HEK293T (cell line): ENCODE measurements at places on chromosomes 5 and 9.

GRCh38 chr5:39977066-39977655 lies 552.4 kb upstream of the DAB2 start:
- DNase-seq: no peak

- DNase-seq: no peak
Measured at GRCh38 chr9:104872656-104873488, 55.1 kb downstream of the ABCA1 start.

DNA sequence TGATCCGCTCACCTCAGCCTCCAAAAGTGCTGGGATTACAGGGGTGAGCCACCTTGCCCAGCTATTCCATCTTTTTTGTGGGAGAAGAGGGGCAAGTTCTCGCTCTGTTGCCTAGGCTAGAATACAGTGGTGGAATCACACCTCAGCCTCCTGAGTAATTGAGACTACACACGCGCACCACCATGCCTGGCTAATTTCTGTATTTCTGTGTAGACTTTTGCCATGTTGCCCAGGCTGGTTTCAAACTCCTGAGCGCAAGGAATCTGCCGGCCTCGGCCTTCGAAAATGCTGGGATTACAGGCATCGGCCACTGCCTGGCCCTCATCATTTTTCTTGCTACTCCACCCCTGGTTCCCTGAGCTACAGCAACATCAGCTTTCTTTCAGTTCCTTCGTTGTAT lies 2.8 kb upstream of the NOL6 start:
- DNase-seq: no peak

- DNase-seq: peak; percentile 77
Measured at GRCh38 chr5:171450423-171451331, 31.2 kb downstream of the FGF18 start.

- no peak for DNase-seq
Measured at GRCh38 chr5:57513785-57514184, 31.2 kb upstream of the ACTBL2 start.

DNA sequence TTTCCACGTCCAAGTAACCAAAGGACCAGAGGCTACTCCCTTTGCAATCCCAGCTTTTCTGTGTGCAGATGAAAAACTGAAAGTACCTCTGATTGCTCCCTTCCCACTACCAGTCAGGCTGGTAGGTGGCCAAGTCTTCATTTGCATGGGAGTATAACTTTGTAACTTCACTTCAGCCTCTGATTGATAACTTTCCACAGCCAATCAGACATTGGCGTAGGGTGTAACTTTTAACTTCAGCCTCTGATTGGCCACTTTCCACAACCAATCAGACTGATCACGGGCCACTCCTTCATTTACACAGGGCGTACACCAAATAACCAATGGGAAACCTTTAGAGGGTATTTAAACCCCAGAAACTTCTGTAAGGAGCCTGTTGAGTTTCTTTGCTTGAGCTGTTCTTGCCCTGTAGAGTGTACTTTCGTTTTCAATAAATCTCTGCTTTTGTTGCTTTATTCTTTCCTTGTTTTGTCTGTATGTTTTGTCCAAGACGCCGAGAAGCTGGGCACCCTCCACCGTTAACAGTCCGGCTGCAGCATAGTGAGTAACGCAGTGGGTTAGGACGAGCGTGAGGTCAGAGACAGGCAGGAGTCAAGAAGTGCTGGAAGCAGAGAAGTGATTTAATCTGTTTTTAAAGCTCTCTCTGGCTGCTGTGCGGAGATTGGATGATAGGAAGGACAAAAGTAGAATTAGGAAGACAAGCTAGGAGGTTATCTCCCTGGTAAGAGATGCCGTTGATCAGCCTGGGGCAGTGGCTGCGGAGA lies 3.5 kb upstream of the EXOSC2 start:
- DNase-seq: peak; percentile 73

- DNase-seq: no peak
Measured at GRCh38 chr9:86983249-86983619, 35.9 kb upstream of the GAS1 start.

DNA sequence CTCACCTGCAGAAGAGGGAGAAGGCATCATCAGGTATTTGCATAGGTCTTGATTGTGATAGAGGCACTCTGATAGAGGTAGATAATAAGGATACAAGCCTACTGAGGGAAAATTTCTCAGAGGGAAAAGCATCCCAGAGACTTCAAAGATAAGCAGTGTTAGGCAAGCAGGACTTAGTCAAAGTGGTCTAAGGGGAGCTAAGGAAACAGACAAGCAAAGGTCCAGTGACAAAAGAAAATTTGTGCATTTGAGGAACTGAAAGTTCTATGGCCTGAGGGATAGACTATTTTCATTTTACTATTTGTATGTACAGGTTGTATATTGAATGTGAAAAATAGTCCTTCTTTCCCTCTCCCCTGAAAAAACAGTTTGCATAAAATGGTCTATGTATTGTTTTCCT lies 27.4 kb downstream of the OXCT1 start:
- DNase-seq: no peak

DNA sequence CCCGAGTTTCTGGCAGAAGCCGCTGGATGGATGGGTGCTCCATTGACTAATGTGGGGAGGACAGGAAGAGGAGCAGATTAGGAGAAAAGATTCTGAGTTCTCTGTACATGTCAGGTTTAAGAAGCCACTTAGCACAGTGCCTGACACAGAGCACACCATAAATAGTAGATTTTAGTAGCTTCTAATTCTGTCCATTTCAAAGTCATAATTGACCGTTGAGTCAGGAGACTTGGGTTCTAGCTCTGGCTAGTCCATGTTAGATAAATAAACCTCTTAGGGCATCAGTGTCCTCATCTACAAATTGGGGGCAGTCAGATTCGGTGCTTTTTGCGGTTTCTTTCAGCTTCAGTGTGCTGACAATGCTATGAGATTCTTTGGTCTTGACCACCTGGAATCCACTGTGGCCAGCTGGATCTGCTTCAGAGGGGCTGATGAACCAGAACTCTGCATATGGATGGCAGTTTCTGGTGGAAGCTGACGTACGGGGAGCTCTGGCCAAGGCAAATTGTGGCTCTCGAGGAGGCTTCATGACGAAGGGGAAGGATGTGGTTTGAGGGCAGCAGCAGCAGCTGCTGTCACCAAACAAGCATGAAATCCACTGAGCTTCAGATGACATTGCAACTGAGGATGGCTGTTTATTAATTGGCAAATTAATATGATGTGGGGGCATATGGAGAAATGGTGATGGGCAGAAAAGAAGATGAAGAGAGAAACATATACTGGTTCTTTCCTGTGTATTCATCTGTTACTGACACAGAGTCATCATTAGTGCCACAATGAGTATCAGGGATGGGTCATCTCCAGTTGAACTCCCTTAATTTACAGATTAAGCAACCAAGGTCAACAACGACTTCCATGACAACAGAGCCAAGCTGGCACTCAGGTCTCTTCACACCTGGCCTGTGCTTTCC lies 134.4 kb downstream of the AOPEP start:
- no peak for DNase-seq

GRCh38 chr5:33657804-33658440 lies 217.2 kb downstream of the TARS1 start:
- DNase-seq: no peak

- no peak for DNase-seq
Measured at GRCh38 chr5:77176429-77176828, 34.1 kb upstream of the PDE8B start.

GRCh38 chr5:127418367-127418766 lies 99.1 kb upstream of the PRRC1 start:
- DNase-seq: no peak

DNA sequence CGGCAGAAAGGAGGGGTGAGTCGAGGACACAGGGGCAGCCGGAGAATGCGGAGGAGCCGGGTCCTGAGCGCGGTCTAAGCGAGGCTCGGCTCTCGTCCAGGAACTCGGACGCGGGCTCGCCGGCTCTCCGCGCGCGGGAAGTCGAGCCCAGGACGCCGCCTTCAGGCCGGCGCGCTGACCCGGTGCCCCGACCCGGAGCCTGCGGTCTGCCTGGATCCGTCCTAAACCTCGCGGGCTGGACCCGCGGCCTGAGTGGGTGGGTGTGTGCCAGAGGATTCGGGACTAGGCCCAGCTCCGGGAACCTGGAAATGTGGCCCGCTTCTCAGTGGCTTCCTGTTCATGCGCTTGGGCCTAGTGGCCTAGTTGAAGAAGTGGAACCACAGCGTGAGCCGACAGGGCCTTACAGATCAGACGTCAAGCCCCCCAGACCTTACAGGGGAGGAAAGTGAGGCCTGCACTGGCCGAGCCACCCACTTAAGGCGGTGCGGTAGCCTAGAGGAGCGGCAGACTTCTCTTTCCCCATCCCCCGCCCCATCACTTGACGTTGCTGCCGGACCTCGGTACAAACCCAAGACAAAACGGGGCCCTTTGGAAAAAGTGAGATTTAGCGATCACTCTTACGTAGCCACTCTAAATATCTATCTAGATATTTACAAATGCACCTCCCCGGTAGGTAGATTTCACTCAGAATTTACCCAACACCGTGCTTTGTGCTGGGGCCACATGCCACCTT lies 1.2 kb downstream of the CDKN2B-AS1 start:
- DNase-seq: no peak

DNA sequence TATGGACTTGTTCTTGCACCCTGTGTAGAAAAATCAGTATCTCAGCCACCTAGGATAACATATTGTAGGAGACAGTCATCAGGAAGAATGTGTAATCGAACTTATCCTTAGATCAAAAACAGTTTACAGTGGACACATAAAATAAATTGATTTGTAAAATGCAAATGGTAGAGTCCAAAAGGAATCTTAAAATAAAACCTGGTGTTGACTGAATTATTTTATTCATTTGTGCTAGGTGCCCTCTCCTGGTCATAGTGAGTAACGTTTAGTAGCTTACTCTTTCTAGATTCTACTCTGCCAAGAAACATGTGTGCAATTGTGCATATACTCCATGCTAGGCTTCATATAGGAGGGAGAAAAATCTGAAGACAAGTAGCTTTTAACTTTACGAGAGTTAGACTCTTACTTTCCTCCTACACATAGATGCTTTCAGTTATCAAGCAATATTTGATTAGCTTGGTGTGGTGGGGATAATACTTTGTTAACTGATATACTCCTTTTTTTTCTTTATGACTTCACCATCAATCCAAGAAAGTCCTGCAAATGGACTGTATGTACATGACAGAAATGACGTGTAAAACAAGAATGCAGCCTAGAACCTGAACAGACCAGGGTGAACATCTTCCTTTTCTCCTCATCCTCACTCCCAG lies 23.7 kb upstream of the LOX start:
- DNase-seq: peak; percentile 18

DNA sequence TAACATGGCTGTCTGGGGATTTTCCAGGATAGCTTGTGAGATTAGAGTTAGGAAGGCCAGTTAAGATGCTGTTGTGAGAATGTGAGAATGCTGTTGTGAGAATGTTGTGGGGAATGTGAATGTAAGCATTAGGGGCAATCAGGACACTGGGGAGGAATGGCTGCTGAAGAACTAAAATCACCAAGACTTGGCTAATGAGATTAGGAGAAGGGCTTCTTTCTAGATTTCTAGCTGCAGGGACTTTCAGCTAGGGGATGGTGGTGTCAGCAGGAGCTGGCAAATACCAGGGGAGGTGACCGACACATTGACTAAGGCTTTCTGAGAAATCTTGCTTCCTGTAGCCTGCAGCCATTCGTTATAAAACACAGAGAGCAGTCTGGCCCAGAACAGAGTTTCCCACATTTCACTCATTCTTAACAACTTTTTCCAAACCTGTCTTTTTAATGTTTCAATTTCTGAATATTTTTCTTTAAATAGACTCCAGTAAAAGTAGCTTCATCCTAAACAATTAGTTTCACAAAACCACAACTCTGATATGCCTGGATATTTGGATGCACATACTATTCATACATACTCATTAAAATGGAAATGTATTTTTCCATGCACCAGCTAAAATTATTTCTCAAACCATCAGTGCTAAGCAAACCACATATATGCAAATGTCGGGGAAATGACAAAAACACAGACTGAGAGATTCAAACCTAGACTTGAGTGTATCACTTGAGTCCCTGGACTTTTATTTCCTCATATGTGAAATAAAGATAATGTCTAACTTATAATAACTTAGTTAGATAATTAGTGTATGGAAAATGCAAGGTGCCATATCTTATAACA lies 89.3 kb upstream of the TNC start:
- DNase-seq: no peak

DNA sequence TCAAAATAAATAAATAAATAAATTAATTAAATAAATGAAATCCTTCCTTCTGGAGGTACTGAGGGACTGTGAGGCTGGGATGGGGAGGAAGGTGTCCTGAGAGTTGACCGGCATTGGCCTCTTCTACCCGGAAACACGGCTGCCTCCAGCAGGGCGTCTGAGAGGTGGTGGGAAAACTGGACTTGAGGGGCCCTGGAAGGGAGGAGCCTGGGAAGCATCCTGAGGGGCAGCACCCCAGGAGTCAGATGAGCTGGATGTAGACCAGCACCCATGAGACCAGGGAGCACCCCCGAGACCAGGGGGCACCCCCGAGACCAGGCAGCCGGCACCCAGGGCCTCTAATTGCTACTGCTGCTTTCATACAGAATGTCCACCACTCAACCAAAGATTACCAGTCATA lies 8.8 kb upstream of the NSMF start:
- DNase-seq: no peak

DNA sequence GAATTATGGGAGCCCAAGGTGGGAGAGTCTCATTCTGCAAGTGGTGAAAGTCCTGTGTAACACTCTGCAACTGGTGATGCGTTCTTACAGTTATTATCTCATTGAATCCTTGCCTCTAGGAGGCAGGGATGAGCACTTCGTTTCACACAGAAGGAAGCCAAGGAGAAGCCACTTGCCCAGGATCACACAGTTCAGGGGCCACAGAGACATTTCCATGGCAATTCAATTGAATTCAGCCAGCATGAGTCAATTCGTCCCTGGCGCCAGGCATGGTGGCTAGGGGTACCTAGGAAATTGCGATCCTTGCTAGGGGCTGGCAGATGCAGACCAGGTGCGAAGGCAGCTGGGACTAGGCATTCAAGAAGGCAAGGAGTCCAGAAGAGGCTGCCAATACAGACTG lies 26.2 kb downstream of the LHX2 start:
- DNase-seq: peak; percentile 26

DNA sequence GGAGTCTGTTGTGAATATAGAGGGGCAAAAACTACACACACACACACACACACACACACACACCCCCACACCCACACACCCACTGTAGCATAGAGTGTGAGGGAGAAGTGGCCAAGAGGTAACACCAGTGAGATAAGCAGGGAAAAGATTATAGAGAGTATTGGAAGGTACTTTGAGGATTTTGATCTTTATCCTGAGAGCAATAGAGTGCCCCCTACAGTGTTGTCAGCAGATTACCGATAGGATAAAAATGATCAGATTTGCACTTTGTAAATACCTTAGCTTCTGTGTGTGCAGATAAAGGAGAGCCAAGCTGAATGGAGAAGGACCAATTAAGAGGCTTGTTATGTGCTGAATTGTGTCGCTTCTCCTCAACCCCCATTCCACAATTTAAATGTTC lies 32.3 kb downstream of the ERCC6L2 start:
- DNase-seq: peak; percentile 11

- DNase-seq: no peak
Measured at GRCh38 chr5:178542455-178542854, 47.7 kb downstream of the COL23A1 start.

DNA sequence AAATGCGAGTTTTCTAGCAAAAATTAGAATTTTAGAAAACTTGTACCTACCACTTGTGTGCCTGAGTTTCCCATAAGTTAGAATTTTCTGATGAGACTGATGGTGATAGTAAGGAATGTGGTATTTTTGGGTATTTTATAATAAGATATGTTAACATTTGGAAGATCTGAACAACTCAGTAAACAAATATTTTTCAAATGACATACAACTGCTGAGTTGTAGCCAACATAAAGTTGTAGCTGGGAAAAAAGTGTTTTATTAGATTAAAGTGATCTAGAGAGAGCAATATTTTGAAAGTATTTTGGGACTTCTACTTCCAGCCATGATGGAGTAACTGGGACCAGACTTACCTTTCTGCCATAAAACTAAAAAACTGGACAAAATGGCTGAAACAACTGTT lies 37.9 kb downstream of the GEMIN5 start:
- no peak for DNase-seq
